ENCODE measurements at places on chromosomes 11 and 22.

GRCh38 chr22:19516378-19517170, 7.6 kb downstream of the CLDN5 start:
- H3K4me3 ChIP-seq, result no peak overlapping the region
- peaks cover 4% of the 10 kb centered on the region for H3K36me3 ChIP-seq
- no peaks in the 10 kb centered on the region for H3K4me1 ChIP-seq
- DNase-seq, result no peak
- H3K27ac ChIP-seq, result no peak overlapping the region

DNA sequence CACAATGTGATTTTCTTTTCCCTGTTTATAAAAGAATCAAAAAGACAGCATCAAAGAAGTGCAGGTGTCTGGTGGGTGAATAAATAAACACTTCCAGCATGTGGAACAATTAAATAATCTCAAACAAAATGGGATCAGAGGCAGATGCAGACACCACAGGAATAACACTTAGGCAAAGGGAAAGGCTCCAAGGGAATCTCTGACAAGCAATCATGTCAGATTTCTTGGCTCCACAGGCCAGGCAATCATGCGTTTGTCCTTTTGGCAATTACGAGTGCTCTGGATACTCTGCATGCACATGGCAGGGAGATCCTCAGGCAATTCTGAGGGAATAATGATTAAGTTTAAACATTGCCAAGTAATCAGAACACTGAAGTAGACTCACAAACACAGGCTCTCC, 403.5 kb upstream of the LUZP2 start:
- no peak overlapping the region for H3K4me3 ChIP-seq
- H3K27me3 ChIP-seq, result no peaks in the 10 kb centered on the region
- no peaks in the 10 kb centered on the region for H3K36me3 ChIP-seq
- no peaks in the 10 kb centered on the region for H3K4me1 ChIP-seq
- H3K27ac ChIP-seq, result no peak overlapping the region
- DNase-seq, result no peak

DNA sequence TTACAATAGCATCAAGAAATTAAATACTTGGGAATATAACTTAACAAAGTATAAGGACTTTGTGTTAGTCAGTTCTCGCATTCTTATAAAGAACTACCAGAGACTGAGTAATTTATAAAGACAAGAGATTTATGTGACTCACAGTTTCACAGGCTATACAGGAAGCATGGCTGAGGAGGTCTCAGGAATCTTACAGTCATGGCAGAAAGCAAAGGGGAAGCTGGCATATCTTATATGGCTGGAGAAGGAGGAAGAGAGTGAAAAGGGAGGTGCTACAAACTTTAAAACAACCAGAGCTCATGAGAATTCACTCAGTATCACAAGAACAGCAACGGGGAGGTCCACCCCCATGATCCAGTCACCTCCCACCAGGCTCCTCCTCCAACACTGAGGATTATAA, 32.0 kb upstream of the CCDC134 start:
- H3K4me1 ChIP-seq, result peaks cover 10% of the 10 kb centered on the region
- H3K4me3 ChIP-seq, result no peak overlapping the region
- H3K27me3 ChIP-seq, result no peaks in the 10 kb centered on the region
- H3K27ac ChIP-seq, result no peak overlapping the region
- H3K36me3 ChIP-seq, result no peaks in the 10 kb centered on the region

DNA sequence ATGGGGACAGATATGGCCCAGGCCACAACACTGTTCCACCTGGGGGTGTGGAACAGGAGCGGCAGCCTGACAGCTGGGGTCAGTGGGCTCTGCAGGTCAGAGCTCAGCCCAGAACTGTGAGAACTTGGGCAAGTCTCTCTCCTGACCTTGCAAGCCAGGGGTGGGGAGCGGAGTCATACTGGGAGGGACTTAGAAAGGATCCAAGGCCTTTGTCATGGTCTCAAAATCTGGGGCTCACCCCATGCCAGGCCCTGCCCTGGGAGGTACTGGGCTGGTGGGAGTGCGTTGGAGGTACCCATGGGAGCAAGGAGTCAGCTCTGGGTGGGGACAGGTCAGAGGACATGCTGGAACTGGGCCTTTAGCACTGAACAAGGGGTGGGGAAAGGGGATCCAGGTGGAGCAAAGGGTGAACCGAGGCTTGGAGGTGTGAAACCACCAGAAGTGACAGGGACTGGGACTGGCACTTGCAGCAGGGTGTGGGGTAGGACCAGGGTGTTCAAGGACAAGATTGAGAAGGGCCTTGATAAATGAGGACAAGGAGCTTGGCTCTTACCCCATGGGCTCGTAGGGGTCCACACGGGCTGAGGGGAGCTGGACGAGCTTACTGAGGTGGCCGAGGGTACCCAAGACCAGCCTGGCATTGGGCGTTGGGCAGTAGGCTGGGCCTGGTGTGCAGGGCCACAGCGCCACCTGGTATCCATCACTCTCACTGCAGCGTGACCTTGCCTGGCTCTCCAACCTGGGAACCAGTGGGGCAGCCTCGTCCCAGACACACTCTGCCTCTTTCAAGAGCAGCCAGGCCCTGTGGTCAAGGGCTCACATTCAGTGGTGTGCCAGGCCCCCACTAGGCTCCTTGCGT, 7.4 kb upstream of the PMM1 start:
- 0 out of 2 replicates have a peak, but pooled peaks cover 3% of the 10 kb centered on the region for H3K4me1 ChIP-seq
- no peaks in the 10 kb centered on the region for H3K27me3 ChIP-seq
- DNase-seq, result peak; percentile 48
- H3K4me3 ChIP-seq, result no peak overlapping the region

- H3K27ac ChIP-seq, result no peak overlapping the region
- no peaks in the 10 kb centered on the region for H3K36me3 ChIP-seq
- no peaks in the 10 kb centered on the region for H3K4me1 ChIP-seq
These were observed 1214.3 kb upstream of the RAG2 start for GRCh38 chr11:37812281-37812880.

DNA sequence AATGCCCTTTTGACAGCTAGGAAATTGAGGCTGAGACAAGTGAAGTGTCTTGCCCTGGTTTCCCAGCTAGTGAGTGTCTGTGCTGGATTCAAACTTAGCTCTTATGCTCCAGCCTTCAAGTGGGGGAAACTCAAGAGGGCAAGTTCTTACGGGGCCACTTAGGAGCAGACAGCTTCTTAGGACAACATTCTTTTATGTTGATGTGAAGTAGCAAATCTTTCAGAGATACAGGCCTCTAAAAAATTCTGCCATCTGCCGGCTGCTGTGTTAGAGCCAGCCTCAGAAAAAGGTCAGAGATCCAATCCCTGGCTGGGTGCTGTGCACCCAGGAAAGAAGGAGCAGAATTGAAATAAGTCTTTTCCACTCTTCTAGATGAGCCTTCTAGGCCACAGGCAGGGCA, 26.6 kb downstream of the TIMP3 start:
- no peak for DNase-seq
- no peak overlapping the region for H3K4me3 ChIP-seq
- H3K4me1 ChIP-seq, result no peaks in the 10 kb centered on the region
- no peaks in the 10 kb centered on the region for H3K27me3 ChIP-seq

GRCh38 chr22:35688913-35689675, 28.6 kb upstream of the APOL5 start:
- H3K36me3 ChIP-seq, result no peaks in the 10 kb centered on the region
- H3K4me1 ChIP-seq, result no peaks in the 10 kb centered on the region
- no peaks in the 10 kb centered on the region for H3K27me3 ChIP-seq
- no peak for DNase-seq

- peaks cover 18% of the 10 kb centered on the region for H3K27me3 ChIP-seq
- no peaks in the 10 kb centered on the region for H3K4me1 ChIP-seq
- no peak overlapping the region for H3K27ac ChIP-seq
These were observed 4.6 kb downstream of the LRRC32 start for GRCh38 chr11:76665921-76666351.

- H3K27me3 ChIP-seq, result no peaks in the 10 kb centered on the region
- H3K27ac ChIP-seq, result no peak overlapping the region
- no peak for DNase-seq
- H3K4me1 ChIP-seq, result no peaks in the 10 kb centered on the region
- no peaks in the 10 kb centered on the region for H3K36me3 ChIP-seq
These were observed 16.1 kb upstream of the PCF11 start for GRCh38 chr11:83140691-83141455.

DNA sequence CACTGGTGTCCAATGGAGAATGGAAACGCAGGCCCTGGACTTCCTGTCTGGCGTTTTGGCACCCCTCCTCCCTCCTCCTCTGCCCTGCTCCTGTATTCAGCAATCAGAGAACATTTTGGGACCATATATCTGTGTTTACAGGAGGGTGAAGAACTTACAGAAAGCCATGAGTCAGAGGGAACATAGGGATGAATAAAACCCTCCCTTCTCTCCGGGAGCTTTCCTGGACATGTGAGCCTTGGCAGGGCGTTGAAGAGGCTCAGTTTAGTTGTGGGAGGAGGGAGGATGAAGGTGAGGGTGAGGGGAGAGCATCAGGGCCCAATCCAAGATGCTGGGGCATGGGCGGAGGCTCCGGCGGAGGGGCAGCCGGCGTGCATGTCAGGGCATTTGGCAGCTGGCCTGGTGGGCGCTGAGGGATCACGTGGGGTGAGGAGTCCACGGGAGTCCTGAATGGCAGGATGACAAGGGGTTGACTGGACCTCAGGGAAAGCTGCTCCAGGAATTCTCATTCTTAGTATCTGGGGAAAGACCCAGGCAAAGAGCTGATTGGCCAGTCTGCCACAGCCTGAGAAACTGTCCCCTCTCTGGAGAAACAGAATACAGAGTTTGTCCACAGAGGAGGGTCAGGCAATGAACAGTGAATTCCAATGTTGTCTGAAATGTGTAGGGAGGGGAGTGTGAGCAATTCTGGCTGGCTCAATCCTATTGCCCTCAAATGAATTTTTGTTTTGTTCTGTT, 28.9 kb downstream of the MICAL2 start:
- H3K4me1 ChIP-seq, result peaks cover 9% of the 10 kb centered on the region
- no peak overlapping the region for H3K27ac ChIP-seq
- no peak for DNase-seq
- H3K27me3 ChIP-seq, result no peaks in the 10 kb centered on the region
- H3K36me3 ChIP-seq, result peaks cover 33% of the 10 kb centered on the region

- no peak for DNase-seq
- no peaks in the 10 kb centered on the region for H3K36me3 ChIP-seq
- no peak overlapping the region for H3K27ac ChIP-seq
- no peak overlapping the region for H3K4me3 ChIP-seq
- H3K4me1 ChIP-seq, result peaks cover 6% of the 10 kb centered on the region
- no peaks in the 10 kb centered on the region for H3K27me3 ChIP-seq
These were observed 4.3 kb upstream of the CHID1 start for GRCh38 chr11:914747-915501.

- no peak overlapping the region for H3K27ac ChIP-seq
- H3K4me3 ChIP-seq, result no peak overlapping the region
- no peak for DNase-seq
- no peaks in the 10 kb centered on the region for H3K36me3 ChIP-seq
- no peaks in the 10 kb centered on the region for H3K27me3 ChIP-seq
- no peaks in the 10 kb centered on the region for H3K4me1 ChIP-seq
These were observed 13.3 kb downstream of the APOL3 start for GRCh38 chr22:36147196-36147791.

DNA sequence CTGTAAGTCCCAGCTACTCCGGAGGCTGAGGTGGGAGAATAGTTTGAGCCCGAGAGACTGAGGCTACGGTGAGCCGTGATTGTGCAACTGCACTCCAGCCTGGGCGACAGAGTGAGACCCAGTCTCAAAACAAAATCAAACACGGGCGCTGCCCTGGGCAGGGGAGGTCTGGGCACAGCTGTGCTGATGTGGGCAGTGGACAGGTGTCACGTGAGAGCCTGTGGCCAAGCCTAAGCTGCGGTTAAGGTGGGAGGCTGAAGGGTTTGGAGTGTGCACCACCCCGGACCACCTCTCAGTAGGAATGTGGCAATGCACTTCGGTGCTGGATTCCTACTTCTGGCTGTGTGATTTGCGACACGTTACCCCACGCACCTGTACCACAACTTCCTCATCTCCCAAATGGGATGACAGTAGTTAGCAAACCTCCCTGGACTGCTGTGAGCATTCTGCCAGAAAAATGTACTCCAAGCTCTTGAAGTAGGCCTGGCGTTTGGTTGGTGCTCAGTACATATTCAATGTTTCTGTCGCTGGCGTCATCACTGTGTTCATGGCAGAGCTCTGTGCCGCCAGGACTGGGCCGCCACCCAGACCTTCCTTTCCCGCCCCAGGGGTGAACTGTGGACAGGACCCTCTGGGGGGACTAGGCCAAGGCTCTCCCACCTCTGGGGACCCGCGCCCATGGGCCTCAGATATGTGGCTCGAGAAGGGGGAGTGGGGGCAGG, 807 bp upstream of the ZNF74 start:
- H3K4me3 ChIP-seq, result peak overlapping the region; percentile 90
- H3K27ac ChIP-seq, result no peak overlapping the region
- no peaks in the 10 kb centered on the region for H3K36me3 ChIP-seq

GRCh38 chr22:46563381-46564083, 26.1 kb upstream of the CELSR1 start:
- DNase-seq, result peak; percentile 66
- H3K36me3 ChIP-seq, result no peaks in the 10 kb centered on the region
- H3K27me3 ChIP-seq, result no peaks in the 10 kb centered on the region
- H3K27ac ChIP-seq, result peak overlapping the region; percentile 41
- peaks cover 16% of the 10 kb centered on the region for H3K4me1 ChIP-seq

GRCh38 chr22:35930933-35931332, 97.7 kb downstream of the RBFOX2 start:
- H3K4me3 ChIP-seq, result no peak overlapping the region
- H3K27me3 ChIP-seq, result no peaks in the 10 kb centered on the region
- H3K27ac ChIP-seq, result no peak overlapping the region
- peak; percentile 49 for DNase-seq
- no peaks in the 10 kb centered on the region for H3K36me3 ChIP-seq
- H3K4me1 ChIP-seq, result no peaks in the 10 kb centered on the region
